Stimulated activated CD8-positive, alpha-beta memory T cell treated with anti-CD3 and anti-CD28 coated beads, Interleukin-15, amount 100 ng/mL, for 1 hour (primary cell): ENCODE measurements at places on chromosomes 12 and 14.

DNA sequence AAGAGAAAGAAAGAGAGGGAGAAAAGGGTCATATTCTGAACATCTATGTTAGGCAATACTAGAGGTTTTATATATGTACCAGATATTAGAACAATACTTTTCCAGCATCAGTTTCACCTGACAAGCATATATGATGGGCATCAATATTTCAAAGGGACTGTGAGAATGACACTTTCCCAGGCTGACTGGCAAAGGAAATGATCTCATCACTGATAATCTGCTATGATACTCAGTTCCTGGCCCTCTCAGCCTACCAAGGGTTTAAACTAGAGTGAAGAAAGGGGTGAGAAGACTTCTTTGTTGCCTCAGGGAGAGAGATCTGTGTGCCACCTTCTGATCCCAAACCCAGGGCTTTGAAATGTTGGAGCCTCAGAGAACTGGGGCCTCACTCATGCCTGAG, 183.5 kb downstream of the TTC8 start:
- no peak for DNase-seq

DNA sequence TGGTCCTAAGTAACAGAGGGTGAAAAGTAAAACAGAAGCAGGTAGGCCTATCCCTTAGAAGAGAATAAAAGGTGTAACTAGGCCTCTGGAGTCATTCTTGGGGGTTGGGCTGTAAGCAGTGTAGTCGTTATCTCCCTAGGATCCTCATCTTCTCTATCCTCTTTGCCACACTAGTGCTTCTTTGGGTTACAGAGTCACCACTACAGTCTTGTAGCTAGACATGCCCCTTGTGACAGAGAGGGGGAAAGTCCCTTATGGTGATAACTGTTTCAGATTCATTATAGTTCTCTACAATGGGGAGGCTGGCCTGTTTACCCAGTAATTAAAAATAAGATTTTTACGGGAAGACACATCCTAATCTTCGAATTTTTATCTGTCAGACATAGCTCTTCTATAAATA, 16.4 kb upstream of the SRP54 start:
- no peak for DNase-seq

DNA sequence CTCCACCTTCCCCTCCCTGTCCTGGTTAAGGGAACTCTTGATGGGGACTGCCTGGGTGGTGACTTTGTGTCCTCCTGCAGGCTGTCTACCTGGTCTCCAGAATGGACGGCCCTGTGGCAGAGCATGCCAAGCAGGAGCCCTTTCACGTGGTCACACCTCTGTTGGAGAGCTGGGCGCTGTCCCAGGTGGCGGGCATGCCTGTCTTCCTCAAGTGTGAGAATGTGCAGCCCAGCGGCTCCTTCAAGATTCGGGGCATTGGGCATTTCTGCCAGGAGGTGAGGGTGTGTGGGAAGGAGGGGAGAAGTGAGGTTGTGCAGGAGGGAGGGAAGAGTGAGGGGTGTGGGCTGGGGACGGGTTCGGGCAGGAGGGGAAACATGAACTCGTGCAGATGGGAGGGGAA, 5.7 kb downstream of the SDSL start:
- no peak for DNase-seq

GRCh38 chr14:105069871-105070759, 4.9 kb upstream of the GPR132 start:
- DNase-seq, result no peak

- DNase-seq, result no peak
These were observed 325 bp upstream of the CLIP1 start for GRCh38 chr12:122422730-122423257.
